GM20000 (cell line): ENCODE measurements at places on chromosomes 3 and 15.

- DNase-seq: no peak
These were observed 1.2 kb downstream of the LARP6 start for GRCh38 chr15:70852501-70853317.

DNA sequence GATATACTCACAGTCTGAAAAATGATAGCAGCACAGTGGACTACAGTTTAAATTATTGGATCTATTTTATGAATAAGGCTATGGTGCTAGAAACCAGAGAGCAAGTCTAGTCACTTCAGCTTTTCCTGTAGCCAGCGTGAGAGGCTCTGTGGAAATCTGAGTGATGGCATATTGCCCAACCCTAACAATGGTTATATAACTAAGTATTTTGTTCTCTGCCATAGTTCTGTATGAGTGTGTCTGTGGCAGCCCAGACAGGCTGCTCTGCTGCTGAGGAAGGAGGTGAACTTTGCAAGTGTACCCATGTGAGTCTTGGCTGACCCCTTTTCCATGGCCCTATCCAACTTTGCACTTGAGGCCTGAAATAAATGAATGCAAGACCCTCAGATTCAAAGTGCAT lies 105.7 kb downstream of the LRTM1 start:
- no peak for DNase-seq

GRCh38 chr3:166993015-166993630 lies 387.0 kb downstream of the ZBBX start:
- no peak for DNase-seq

- no peak for DNase-seq
These were observed 332.2 kb upstream of the GOLIM4 start for GRCh38 chr3:168427835-168428475.

DNA sequence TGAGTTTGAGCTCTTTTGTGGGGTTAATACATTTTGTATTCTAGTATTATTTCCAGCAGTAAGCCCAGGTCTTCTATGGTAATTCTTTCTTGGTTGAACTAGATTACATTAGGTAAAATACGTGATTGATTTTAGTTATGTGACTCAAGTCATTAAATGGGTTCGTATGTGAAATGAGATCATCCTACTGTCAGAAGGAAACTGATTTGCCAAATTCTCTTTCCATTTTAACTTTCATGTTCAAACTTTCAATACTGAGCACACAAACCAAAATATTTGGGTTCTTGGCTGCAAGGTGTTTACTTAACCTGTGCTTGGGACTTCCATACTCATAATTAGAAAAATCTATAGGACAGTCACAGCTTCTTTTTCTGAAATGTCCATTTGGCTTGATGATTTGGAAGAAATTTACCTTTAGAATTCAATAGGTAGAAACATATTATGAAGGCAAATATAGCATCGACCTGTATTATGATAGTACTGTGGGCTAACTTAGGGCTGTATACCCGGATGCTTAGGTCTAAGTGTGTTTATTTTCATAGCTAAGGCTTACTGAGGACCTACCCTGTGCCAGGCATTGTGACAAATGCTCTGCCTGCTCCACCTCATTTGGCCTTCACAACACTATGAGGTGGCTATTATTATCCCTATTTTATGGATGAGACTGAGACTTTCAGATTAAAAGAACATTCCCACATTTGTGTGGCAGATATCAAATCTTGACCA lies 631.8 kb upstream of the GRM7 start:
- DNase-seq: no peak

- no peak for DNase-seq
These were observed 151.6 kb downstream of the SERPINI1 start for GRCh38 chr3:167887096-167887495.

DNA sequence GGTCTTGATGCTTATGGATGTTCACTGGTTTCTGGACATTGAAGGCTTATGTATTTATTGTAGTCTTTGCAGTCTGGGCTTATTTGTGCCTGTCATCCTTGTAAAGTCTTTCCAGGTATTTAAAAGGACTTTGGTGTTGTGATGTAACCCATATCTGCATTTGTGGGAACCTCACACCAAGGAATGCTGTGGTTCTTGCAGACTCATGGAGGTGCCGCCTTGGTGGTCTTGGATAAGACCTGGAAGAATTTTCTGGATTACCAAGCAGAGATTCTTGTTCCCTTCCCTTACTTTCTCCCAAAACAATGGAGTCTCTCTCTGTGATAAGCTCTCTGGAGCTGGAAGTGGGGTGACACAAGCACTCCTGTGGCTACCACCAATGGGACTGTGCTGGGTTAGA lies 363.5 kb upstream of the NECTIN3 start:
- no peak for DNase-seq

GRCh38 chr3:194481103-194481502 lies 5.7 kb downstream of the ATP13A3 start:
- no peak for DNase-seq

DNA sequence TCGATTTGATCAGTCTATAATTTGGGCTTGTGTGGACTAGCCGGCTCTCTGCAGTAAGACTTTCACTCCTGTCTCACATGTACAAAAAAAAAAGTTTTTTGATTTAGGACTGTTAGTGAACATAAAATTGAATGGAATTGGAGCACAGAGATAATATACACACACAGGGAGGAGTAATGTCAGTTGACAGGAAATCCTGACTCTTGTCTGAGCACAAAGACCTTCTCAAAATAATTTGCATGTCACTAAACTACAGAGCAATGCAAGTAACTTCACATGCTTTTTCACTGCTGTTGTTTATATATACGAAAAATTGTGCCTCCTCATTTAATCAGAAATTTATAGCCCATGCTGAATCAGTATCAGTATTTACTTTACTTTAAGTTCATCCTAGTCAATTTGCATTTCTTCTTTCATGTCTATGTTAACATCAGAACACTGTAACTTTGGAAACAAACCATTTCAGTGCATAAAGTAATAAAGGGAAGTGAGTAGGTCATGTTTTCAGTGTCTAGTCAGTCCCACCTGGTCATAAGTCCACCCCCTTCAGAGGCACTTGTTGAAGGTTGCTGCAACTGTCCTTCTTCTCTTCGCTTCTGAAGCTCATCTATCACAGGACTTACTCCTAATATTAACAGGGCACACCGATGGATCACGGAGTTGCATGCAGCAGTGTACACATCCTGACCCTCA lies 115.8 kb downstream of the FBXL22 start:
- DNase-seq: peak; percentile 43

DNA sequence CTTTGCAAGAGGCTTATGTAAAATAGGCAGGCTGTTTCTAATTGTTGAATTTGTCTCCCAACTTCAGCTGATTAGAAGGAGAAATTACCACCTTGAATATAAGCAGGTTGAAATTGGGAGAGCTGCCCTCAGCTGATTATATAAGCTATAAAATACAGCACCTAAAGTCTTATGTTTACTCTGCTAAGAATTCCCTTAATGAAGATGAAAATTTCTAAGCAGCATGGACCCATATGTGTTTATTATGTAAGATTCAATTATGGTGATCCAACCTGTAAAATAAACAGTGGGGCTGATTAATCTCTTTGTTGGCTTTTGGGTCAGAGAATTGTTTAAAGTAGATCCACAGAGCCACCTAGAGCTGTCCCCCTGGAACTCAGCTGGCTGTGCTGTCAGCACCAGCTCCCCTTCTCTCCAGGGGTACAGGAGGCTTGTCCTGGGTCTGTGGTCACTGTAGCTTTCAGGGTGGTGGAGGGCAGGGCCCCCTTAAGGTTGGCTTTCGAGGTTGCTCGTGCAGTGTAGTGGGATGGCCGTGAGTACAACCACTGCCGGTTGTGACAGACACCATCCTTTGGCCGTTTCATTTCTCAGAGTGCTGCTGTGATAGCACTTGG lies 9.5 kb downstream of the SLCO3A1 start:
- DNase-seq: no peak

DNA sequence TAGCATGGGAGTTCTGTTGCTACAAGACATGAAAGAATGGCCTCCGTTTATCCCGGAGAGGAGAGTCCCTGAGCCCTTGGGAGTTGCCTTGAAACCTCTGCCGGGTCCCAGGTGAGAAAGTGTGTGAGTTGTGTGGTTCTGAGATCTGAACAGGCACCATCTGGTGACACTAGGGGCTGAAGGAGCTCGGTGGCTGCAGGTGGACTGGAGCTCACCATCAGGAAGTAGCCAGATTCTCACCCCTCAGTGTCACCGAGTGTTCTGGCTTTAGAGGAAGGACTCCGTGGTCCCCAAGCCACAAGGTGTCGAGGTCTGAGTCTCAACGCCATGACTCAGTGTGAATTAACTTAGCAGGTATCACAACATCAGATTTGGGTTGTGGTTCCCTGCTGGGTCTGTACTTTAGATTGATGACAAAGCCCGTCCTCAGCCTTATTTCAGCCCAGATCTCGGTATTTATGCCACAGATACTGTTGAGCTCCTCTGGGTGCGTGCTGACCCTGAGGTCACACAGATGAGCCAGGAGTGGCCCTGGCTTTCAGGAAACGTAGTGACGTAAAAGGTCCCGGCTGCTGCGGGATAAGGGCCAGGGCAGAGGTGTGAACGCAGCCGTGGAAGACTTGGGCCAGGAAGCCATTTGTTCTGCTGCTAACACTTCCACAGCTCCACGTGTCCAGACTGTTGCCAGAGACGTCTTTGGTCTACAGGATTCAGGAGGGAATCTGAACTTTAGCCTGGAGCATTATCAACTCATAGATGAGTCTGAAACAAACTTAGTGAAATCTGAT lies 54.4 kb downstream of the PGPEP1L start:
- no peak for DNase-seq

DNA sequence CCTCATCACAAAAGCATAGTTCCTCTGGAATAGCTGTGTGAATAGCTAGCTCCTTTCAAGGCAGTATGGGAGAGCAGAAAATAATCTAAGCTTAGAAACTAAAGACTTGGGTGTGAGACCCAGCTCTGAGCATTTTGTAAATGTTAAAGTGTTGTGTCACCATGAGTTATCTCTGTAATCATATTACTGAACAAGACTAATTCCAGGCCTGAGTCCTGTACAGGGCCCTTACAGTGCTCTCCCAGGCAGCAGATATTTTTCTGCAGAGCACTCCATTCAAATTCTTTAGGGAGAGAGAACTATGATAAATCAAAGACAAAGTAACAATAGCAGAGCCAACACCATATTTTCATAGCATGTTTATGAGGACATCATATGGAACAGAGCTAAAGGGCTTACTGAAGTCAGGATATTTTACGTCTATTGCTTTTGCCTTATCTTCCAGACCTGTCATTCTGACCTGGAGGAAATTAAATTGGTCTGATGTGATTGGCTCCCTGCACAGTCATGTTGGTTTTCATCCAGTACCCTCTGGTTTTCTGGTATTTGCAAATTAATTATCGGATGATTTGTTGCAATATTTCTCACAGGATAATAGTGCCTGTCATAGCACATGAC lies 172.6 kb upstream of the PPP2R3A start:
- no peak for DNase-seq

GRCh38 chr3:99877031-99877579 lies 59.4 kb downstream of the CMSS1 start:
- no peak for DNase-seq

- no peak for DNase-seq
These were observed 9.1 kb downstream of the CIDEC start for GRCh38 chr3:9870978-9871377.

DNA sequence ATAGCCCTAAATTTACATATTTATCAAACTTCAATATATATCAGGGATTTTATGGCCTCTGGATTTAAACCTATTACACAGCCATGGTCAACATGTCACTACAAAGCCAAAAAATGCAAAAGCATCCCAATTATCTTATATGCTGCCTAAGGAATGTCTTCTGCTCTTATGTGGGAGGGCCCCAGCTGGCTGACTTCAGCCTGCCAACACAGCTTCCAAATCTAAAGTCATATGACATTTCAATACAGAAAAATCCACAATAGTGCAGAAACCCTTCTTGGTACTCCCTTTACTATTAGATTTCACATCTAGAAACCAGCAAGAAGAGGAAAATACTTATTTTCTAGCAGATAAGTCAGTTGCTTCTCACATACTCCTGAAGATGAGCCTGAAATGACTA lies 6.4 kb downstream of the PFN2 start:
- no peak for DNase-seq

GRCh38 chr15:91860498-91860897 lies 7.0 kb downstream of the SLCO3A1 start:
- no peak for DNase-seq
